NCI-H2081 (cell line): ENCODE measurements at places on chromosomes 2 and 18.

GRCh38 chr2:173874894-173875237, 90.3 kb downstream of the SP3 start:
- DNase-seq: no peak

DNA sequence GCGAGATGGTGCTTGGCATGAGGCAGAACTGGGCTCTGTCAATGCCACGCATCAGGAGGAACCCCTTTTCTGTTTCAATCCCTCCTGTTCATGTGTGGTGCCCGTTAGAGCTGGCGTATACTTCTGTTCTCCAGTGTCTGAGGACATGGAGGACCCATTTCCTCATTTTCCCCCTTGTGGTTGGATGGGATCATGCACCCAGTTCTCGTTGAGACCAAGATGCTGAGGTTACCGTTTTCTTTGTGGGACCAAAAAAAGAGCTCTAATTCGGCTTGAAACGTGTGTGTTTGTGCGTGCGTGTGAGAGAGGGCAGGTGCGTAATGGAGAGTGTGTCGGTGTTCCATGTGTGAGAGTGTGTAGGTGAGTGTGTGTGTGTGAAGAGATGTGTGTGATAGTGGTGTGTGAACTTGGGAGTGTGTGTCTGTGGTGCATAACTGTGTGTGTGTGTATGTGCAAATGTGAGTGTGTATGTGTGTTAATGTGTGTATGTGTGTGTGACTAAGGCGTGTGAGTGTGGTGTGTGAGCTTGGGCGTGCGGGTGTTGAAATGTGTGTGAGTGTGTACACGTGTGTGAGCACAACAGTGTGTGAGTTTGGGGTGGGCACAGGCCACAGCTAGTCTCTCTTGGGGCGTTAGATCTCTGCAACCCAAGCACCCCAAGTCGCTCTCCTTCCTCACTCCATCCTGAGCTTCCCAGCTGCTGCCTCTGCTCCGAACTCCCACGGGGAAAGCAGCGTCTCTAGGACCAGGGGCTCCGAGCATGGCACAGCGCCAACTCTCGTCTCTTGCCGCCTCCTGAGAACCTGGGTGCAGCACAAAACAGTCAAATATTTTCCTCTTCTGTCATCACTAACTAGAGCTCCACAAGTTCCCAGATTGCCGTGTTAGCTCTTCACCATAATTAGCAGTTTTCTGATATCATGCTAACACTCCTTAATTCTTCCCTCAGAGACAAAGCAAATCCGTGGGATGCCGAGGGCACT, 75.8 kb downstream of the LONRF2 start:
- no peak for DNase-seq

- peak; percentile 37 for DNase-seq
These were observed 138.9 kb upstream of the NABP1 start for GRCh38 chr2:191539068-191539467.

DNA sequence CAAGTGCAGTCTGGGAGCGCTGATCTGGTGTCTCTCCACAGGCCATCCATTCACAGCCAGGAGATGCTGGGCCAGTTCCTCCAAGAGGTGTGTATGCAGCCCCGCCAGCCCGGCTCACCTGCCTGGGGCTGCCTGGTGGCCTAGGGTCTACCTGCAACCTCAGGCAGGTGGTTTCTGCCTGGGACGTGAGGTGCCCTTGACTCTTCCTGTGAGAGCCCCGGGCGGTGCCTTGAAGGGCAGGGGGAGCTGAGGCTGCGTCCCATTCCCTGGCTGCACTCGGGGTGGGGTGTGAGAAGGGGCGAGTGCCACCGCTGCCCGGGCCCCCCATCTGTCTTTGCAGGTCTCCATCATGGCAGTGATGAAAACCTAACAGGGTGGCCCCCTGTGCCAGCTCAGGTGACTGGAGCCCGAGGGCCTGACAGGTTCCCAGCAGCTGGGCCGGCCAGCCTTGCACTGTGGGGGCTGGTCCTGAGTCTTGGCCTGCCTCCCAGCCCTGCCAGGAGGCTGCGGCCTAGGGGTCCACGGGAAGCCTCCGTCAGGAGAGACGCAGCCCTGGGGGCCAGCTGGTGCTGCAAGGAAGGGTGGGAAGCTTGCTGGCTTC, 11.9 kb downstream of the CAPN10 start:
- no peak for DNase-seq

GRCh38 chr2:111165084-111165483, 44.4 kb downstream of the BCL2L11 start:
- no peak for DNase-seq

- no peak for DNase-seq
These were observed 12.3 kb upstream of the APOB start for GRCh38 chr2:21055879-21056790.

DNA sequence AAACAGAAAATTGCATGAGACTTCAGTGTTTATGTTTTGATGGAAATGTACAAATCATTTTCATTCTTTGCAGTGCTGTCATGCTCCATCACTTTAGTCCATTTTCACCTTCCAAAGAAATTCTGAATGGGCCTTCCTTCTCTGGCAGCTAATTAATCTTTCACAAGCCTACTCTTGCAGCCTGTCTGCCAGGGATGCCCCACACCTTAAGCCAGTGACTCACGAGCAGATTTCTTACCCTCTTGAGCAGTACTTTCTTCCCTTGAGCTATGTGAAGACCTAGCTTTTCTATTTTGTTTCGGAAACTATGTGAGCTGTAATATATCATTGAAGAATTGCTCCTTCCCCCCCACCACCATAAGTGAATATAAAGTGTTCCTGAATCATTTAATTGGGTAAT, 404.3 kb upstream of the VWC2L start:
- no peak for DNase-seq

- DNase-seq: no peak
These were observed 24.5 kb downstream of the DYNC2LI1 start for GRCh38 chr2:43798300-43798699.

- no peak for DNase-seq
These were observed 170.6 kb upstream of the PKDCC start for GRCh38 chr2:41877114-41877678.

DNA sequence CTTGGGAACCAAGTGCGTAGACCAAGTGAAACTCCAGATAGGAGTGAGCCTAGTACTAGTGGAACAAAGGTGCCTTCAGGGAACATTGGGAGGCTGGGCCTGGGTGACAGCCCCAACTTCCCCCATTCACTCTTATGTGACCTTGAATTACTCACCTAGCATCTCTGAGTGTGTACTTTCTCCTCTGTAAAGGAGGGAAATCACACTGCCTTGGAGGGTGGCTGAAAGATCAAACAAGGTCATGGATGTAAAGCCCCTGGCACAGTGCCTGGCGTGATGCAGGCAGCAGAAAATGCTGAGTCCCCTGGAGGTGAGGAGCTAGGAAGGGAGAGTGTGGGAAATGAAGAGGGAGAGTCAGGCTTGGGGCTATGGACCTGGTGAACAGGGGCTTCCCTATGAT, 45.9 kb downstream of the MARCO start:
- no peak for DNase-seq

DNA sequence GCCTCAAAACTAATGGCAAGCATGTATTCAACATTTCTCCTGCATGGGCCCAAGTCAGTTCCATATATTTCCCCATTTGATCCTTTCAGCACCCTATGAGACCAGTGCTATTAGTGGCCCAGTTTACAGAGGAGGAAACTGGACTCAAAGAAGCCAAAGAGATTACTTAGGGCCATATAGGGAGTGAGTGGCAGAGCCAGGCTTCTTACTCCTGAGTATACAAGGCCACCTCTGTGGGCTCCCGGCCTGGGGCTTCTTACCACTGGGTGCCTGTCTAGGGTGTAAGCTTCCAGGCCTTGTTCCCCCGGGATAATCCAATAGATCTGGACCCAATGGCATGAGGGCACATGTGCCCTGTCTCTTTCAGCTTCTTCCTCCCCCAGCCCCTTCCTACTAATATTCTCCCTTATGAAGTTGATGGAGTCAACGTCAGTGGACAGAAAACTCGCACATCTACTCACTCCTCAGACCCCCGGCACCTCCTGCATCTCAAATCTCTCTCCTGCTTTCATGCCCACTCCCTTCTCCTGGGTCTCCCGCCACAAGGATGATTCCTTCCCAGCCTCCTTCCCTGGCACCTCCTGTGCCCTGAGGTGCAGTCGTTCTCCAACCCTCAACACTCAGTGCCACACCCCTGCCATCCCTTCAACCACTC, 222.6 kb downstream of the ANAPC1 start:
- DNase-seq: no peak

GRCh38 chr2:43511199-43511598, 84.6 kb downstream of the THADA start:
- no peak for DNase-seq

DNA sequence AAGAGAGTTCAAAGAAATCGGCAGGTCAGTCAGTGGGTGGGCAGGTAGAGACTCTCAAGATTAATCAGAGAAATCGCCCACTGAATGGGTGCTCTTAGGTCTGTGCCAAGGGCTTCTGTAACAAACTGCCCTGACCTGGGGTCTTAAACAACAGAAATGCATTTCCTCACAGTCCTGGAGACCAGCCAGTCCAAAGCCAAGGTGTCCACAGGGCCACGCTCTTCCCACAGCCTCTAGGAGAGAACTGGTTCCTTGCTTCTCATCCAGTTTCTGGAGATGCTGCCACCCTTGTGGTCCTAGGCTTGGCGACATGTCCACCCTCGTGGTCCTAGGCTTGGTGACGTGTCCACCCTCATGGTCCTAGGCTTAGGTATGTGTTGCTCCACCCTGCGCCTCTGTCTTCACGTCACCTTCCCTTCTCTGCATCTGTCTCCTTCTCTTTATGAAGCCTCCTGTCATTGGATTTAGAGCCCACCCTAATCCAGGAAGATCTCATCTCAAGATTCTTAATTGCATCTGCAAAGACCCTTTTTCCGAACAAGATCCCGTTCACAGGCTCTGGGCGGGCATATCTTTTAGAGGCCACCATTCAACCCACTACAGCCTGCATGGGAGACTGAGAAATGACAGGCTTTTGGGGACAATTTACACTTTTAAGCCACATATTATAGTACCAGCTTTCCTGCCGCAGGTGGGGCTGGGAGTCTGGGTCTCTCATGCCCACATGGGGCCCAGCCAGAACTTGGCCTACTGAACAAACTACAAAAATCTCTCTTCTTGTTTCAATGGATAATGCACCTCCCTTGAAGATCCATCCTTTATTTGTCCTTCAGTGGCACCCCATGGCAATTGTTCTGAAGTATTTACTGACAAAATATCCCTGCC, 161.3 kb downstream of the ASB1 start:
- DNase-seq: no peak

DNA sequence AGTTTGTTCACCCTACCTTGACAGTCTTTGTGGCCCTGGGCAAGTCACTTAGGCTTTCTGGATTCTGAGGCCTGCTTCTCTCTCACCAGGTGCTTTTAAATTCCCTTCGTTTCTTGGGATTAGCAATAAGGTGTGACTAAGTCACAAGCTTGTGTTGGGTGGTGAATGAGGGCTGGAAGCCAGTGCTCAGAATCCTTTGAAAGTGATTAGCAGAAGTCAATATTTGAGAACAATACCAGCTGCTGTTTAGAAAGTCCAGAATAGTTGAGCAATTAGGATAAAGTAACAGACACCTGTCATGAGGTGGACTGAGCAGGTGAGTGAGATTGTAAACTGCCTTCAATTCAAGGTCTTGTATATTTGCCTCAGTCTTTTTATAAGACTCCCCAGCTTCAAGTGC, 19.3 kb upstream of the MGAT5 start:
- no peak for DNase-seq

GRCh38 chr2:14182227-14182946, 450.1 kb upstream of the LRATD1 start:
- no peak for DNase-seq

- DNase-seq: no peak
These were observed 78.2 kb downstream of the EHBP1 start for GRCh38 chr2:62783679-62784078.

GRCh38 chr2:207765547-207765946, 4.2 kb downstream of the FZD5 start:
- no peak for DNase-seq

- DNase-seq: no peak
These were observed 6.0 kb downstream of the SH3BP4 start for GRCh38 chr2:234957834-234958135.

DNA sequence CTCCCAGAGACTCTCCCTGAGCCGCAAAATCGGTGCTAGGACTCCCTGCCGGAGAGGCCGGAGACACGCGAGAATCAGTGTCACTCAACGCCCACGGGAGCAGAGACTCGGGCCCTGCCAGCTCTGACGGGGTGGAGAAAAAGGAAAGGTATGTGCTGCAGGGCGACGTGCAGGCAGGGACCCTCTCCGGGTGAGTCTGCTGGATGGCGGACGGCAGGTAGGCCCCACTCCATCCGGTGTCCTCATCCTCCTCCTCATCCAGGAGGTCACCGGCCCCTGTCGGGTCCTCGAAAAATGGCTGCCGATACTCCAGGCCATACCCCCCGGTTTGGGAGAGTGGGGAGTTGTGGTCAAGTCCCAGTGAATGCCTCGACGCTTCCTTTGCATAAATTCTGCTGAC, 110.7 kb downstream of the PMAIP1 start:
- DNase-seq: no peak

- no peak for DNase-seq
These were observed 45.9 kb upstream of the TLK1 start for GRCh38 chr2:171206422-171207115.

DNA sequence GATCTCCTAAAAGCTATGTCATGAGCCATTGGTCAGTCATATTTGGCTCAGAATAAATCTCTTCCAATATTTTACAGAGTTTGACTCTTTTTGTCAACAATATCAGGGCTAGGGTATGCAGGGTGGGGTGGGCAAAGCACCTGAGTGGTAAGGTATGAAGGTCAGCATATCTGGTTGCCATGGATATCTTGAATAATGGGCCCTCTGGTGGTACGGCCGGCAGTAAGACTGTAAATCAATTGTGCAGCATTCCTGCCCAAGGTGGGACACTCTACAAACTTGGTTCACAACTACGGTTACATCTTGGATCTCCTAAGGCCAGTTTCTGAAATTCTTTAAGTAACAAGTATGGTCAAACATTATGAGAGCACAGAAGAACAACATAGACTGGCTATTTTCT, 119.6 kb downstream of the SPOPL start:
- DNase-seq: no peak

- no peak for DNase-seq
These were observed 427.3 kb downstream of the GALR1 start for GRCh38 chr18:77676910-77677309.

DNA sequence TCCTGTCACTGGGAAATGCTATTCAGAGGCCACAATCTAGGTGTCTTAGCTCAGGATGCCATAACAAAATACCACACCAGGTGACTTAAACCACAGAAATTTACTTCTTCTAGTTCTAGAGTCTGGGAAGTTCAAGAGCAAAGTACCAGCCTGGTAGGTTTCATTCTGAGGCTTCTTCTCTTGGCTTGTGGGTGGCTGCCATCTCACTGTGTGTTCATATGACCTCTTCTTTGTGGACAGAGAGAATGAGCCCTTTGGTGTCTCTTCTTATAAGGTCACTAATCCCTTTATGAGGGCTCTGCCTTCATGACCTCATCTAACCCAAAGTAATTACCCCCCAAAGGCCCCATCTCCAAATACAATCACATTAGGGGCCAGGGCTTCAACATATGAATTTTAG, 57.3 kb downstream of the RHOB start:
- no peak for DNase-seq

GRCh38 chr2:88429929-88430328, 22.6 kb downstream of the FOXI3 start:
- DNase-seq: no peak

DNA sequence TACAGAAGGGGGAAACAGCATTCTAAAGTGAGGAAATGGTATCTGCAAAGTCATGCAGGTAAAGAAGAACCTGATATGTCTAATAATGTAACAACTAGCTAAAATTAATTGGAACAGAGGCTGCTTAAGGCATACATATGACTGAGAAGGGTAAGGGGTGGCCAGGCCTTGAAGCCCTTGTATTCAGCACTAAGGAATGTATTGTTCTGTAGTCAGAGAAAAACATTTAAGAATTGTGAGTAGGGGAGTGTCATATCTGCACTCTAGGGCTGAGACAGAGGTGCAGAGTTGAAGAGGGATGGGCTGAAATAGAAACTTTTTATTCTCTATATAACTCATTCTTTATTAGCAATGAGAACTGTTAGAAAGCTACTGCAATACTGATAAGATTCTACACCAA, 145.5 kb upstream of the CHAC2 start:
- no peak for DNase-seq
